ENCODE measurements at places on chromosomes 6 and 20. TPM values are rescaled to one million over a fixed set of nuclear protein-coding genes. Genes with fewer than 3 reads are reported as not detected.

- no peaks in the 10 kb centered on the region for H3K36me3 ChIP-seq
- no peak overlapping the region for H3K27ac ChIP-seq
- no peak overlapping the region for H3K4me3 ChIP-seq
- no peak for DNase-seq
- no peaks in the 10 kb centered on the region for H3K27me3 ChIP-seq
These were observed 42.0 kb upstream of the ASIP start for GRCh38 chr20:34199183-34199582.

- H3K4me3 ChIP-seq = no peak overlapping the region
- no peaks in the 10 kb centered on the region for H3K4me1 ChIP-seq
- peak; percentile 65 for DNase-seq
- H3K36me3 ChIP-seq = no peaks in the 10 kb centered on the region
These were observed 49.5 kb downstream of the DLGAP4 start for GRCh38 chr20:36355469-36356171.

- peaks cover 4% of the 10 kb centered on the region for H3K4me1 ChIP-seq
- no peak overlapping the region for H3K4me3 ChIP-seq
- H3K36me3 ChIP-seq = no peaks in the 10 kb centered on the region
- H3K27me3 ChIP-seq = no peaks in the 10 kb centered on the region
- H3K27ac ChIP-seq = no peak overlapping the region
These were observed 3.1 kb upstream of the HECA start for GRCh38 chr6:139131736-139132280.

DNA sequence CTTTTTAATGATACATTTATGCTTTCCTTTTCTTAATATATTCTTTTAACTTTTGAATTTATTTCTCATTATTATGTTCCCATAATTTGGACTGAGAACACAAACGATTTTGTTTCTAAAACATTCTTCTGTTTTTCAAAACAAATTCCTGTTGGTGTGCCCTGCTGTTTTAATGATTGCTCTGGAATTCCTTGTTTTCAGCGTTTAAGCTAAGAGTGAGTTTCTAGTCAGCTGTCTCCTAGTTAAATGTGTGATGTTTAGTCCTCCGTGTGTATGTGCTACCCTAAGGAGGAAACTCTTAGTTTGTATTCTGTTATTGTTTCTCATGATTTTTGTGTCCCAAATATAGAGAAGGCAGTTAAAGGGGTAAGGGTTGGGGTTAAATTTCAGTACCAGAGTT is 306.1 kb upstream of the RGS17 start:
- no peak overlapping the region for H3K27ac ChIP-seq
- H3K36me3 ChIP-seq = no peaks in the 10 kb centered on the region
- DNase-seq = no peak
- H3K4me1 ChIP-seq = no peaks in the 10 kb centered on the region
- H3K4me3 ChIP-seq = no peak overlapping the region

DNA sequence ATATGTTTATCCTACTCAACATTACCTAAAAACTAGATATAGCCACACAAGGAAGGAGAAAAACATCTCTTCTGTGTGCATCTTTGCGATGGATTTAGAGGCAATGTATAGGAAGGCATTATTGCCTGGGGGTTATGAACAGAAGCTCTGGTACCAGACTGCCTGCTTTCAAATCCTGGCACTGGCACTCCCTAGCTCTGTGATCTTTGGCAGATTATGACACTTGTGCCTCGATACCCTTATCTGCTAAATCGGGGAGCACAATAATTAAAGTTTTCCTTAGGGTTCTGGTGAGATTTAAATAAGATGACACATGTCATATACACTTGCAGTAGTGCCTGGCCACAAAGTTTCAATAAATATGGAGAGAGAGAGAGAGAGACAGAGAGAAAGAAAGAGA is 53.3 kb downstream of the SYNE1 start:
- no peak overlapping the region for H3K27ac ChIP-seq
- DNase-seq = no peak
- no peaks in the 10 kb centered on the region for H3K4me1 ChIP-seq
- no peaks in the 10 kb centered on the region for H3K36me3 ChIP-seq

GRCh38 chr20:3390759-3391425 is 16.6 kb downstream of the DNAAF9 start:
- H3K27ac ChIP-seq = no peak overlapping the region
- H3K4me3 ChIP-seq = no peak overlapping the region
- DNase-seq = no peak
- H3K36me3 ChIP-seq = no peaks in the 10 kb centered on the region

GRCh38 chr6:50369996-50370395 is 320.3 kb upstream of the DEFB112 start:
- H3K27ac ChIP-seq = no peak overlapping the region
- H3K4me3 ChIP-seq = no peak overlapping the region
- DNase-seq = no peak

- no peaks in the 10 kb centered on the region for H3K27me3 ChIP-seq
- H3K4me1 ChIP-seq = no peaks in the 10 kb centered on the region
- no peak overlapping the region for H3K27ac ChIP-seq
- H3K4me3 ChIP-seq = no peak overlapping the region
- peak; percentile 53 for DNase-seq
- no peaks in the 10 kb centered on the region for H3K36me3 ChIP-seq
These were observed 55.5 kb upstream of the SGK1 start for GRCh38 chr6:134373282-134373922.

DNA sequence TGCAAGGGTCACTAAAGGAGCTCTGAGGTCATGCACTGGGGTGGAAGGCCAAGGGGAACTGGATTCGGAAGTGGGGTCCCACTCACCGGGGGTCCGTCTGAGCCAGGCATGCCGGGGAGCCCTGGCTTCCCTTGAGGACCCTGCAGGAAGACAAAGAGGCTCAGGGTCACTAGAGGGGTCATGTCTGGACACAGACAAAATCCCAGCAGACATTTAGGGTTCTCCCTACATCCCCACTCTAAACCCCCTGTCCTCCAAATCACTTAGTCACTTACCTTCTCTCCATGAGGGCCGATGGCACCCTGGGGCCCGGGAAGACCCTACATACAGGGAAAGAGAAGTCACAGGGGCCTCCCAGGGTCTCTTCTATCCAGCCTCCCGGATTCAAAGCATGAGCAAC is 15.4 kb downstream of the COL11A2 start:
- DNase-seq = no peak
- no peak overlapping the region for H3K4me3 ChIP-seq
- H3K27me3 ChIP-seq = no peaks in the 10 kb centered on the region
- H3K27ac ChIP-seq = no peak overlapping the region
- H3K4me1 ChIP-seq = no peaks in the 10 kb centered on the region

DNA sequence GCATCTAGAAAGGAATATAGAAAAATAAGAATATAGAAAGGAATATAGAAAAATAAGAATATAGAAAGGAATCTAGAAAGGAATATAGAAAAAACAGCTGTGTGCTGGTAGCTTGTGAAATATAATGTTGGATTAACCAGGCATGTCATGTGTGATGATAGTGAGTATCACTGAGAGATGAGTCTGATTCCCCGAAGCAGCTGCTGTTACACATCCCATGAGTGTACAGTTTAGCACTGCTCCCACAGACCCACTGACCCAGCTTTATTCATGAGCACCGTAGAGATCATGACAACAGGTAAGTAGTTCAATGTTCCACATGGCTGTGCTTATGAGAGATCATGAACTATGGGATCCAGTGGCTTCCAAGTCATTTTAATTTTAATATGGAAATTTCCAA is 64.8 kb downstream of the SLC22A3 start:
- H3K4me1 ChIP-seq = peaks cover 3% of the 10 kb centered on the region
- no peaks in the 10 kb centered on the region for H3K36me3 ChIP-seq
- no peak overlapping the region for H3K27ac ChIP-seq

- peaks cover 3% of the 10 kb centered on the region for H3K4me1 ChIP-seq
- no peaks in the 10 kb centered on the region for H3K27me3 ChIP-seq
- no peaks in the 10 kb centered on the region for H3K36me3 ChIP-seq
These were observed 60.8 kb upstream of the EDN1 start for GRCh38 chr6:12229332-12229731.

GRCh38 chr20:10877342-10877741 is 203.5 kb upstream of the JAG1 start:
- no peaks in the 10 kb centered on the region for H3K4me1 ChIP-seq
- no peaks in the 10 kb centered on the region for H3K27me3 ChIP-seq
- H3K36me3 ChIP-seq = no peaks in the 10 kb centered on the region
- no peak overlapping the region for H3K27ac ChIP-seq
- no peak overlapping the region for H3K4me3 ChIP-seq

DNA sequence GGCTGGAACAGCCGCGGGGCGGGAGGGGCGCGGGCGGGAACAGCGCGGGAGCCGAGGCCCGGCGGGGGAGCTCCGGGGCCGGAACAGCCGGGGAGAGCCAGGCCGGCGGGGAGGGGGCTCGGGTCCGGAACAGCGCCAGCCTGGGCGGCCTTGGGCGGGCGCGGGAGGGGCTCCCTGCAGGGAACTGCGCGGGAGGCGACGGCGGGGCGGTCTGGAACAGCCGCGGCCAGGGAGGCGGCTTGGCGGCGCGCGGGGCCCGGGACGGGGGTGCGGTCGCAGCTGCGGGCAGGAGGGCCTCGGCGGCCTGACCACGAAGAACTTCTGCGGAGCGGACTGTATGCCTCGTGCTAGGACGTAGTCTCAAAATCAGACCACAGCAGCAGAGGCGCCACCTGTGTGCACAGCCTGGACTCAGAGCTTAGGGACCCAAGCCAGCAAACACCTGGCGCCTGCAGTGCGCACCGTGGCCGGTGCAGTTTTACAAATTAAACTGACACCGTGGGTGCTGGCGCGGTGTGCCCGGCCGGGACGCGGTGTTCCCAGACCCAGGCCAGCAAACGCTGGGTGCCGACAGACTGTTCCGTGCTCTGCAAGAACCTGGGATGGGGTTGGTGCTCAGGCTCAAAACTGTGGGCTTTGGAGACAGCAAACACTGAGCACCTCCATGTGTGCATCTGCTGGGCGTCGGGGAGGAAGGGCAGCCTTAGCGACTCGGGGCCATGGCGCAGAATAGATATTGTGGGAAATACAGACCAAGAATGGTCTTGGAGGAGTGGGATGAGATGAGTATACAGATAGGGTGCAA is 572 bp downstream of the ZNF341 start:
- peak; percentile 90 for DNase-seq
- peak overlapping the region; percentile 72 for H3K4me3 ChIP-seq
- peak overlapping the region; percentile 95 for H3K27ac ChIP-seq
- no peaks in the 10 kb centered on the region for H3K27me3 ChIP-seq
- H3K36me3 ChIP-seq = no peaks in the 10 kb centered on the region

GRCh38 chr20:32495949-32496348 is 89.2 kb downstream of the NOL4L start:
- H3K4me1 ChIP-seq = peaks cover 9% of the 10 kb centered on the region
- no peaks in the 10 kb centered on the region for H3K27me3 ChIP-seq
- H3K27ac ChIP-seq = no peak overlapping the region

DNA sequence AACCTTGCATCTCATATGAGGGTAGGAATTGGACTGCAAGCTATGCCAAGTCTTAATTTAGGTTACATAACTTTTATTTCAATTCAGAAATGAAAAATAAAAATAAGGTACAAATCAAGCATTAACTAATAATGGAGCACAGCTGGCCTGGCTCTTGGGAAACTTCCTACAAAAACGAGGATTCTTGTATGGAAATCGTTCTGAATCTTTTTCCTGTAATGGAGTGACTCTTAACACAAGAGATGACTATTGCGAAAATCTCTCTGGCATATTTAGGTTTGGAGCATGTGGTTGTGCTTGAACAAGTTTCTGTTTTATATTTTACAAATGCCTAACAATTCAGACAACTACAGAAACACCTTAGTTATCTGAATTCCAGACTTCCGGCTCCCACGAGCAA is 34.0 kb upstream of the PI16 start:
- DNase-seq = no peak
- H3K27ac ChIP-seq = no peak overlapping the region

DNA sequence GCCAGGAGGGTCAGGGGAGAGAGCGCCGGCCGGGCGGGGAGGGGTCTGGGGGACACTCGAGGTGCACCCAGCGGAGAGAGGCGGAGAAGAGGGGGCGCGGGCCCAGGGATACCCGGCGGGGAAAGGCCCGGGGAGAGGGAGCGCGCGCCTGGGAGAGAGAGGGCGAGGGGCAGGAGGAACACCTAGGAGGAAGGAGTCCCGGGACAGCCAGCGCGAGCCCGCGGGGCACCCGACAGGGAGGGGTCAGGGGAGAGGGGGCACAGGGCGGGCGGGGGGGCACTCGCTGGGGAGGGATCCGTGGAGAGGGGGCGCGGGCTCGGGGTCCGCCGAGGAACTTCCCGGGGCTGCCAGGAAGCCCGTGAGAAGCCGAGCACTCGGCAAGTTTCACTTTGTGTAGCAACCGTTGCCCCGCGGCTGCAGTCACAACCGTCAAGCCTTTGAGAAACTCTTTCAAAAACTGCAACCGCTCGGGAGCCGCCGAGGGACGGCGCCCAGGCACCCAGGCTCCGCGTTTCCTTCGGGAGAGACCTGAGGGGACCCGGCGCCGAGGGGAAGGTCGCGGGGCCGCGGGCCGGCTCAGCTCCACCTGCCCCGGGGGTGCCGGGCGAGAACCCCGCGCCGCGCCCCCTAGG is 471 bp downstream of the EZR start:
- no peaks in the 10 kb centered on the region for H3K36me3 ChIP-seq
- peak overlapping the region; percentile 98 for H3K4me3 ChIP-seq
- peaks cover 15% of the 10 kb centered on the region for H3K4me1 ChIP-seq
- peak overlapping the region; percentile 97 for H3K27ac ChIP-seq

- H3K27me3 ChIP-seq = no peaks in the 10 kb centered on the region
- no peak overlapping the region for H3K27ac ChIP-seq
- no peaks in the 10 kb centered on the region for H3K36me3 ChIP-seq
These were observed 97.4 kb downstream of the IYD start for GRCh38 chr6:150466196-150466595.

- H3K4me1 ChIP-seq = no peaks in the 10 kb centered on the region
- H3K27ac ChIP-seq = no peak overlapping the region
- no peaks in the 10 kb centered on the region for H3K36me3 ChIP-seq
- no peak for DNase-seq
- no peak overlapping the region for H3K4me3 ChIP-seq
These were observed 36.5 kb upstream of the RFPL4B start for GRCh38 chr6:112310439-112311125.

GRCh38 chr6:78797270-78797669 is 70.1 kb upstream of the IRAK1BP1 start:
- no peaks in the 10 kb centered on the region for H3K27me3 ChIP-seq
- no peaks in the 10 kb centered on the region for H3K36me3 ChIP-seq
- DNase-seq = no peak
- H3K4me1 ChIP-seq = no peaks in the 10 kb centered on the region

DNA sequence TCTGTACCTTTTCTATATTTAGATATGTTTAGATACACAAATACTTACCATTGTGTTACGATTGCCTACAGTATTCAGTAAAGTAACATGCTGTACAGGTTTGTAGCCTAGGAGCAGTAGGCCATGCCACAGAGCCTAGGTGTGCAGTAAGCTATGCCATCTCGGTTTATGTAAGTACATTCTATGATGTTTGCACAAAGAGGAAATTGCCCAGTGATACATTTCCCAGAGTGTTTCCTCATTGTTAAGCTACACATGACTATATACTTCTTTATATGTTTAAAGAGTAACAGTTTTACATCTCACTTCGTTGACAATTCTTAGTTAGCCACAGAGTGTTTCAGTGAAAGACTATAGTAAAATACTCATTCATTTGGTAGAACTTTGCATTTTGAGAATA is 51.5 kb downstream of the SLC35F1 start:
- no peaks in the 10 kb centered on the region for H3K36me3 ChIP-seq
- H3K27ac ChIP-seq = no peak overlapping the region
- H3K4me1 ChIP-seq = no peaks in the 10 kb centered on the region
- H3K27me3 ChIP-seq = no peaks in the 10 kb centered on the region
- no peak overlapping the region for H3K4me3 ChIP-seq

Gene CDK19
- total RNA-seq = 30.7 TPM

Gene C20orf202
- 1.1 TPM for total RNA-seq

Gene ACSS1
- total RNA-seq = 184 TPM

Gene OLIG3
- total RNA-seq = not detected

Gene C20orf141
- total RNA-seq = 177 TPM

Gene ZNF334
- 26.8 TPM for total RNA-seq

Gene PRR18
- total RNA-seq = 0.39 TPM

Gene UBE2C
- total RNA-seq = 22.0 TPM

Gene KCNG1
- 78.2 TPM for total RNA-seq

Gene EFCAB8
- 4.9 TPM for total RNA-seq

Gene SLC29A1
- 51.3 TPM for total RNA-seq

Gene HLA-DRB5
- 0.39 TPM for total RNA-seq

Data from testis (tissue), 5 donors.